ENCODE measurements at places on chromosomes 16 and 17. TPM values are rescaled to one million over a fixed set of nuclear protein-coding genes. Genes with fewer than 3 reads are reported as not detected.

Gene KCNJ18
- total RNA-seq, result not detected

- no peaks in the 10 kb centered on the region for H3K27me3 ChIP-seq
- DNase-seq, result no peak
- no peak overlapping the region for H3K27ac ChIP-seq
- H3K4me3 ChIP-seq, result no peak overlapping the region
- peaks cover 2% of the 10 kb centered on the region for H3K4me1 ChIP-seq
These were observed 41.3 kb downstream of the GRIN2C start for GRCh38 chr17:74818291-74818938.

GRCh38 chr17:12041312-12041711 lies 20.6 kb downstream of the MAP2K4 start:
- peaks cover 38% of the 10 kb centered on the region for H3K36me3 ChIP-seq
- no peak for DNase-seq
- no peak overlapping the region for H3K27ac ChIP-seq
- H3K4me1 ChIP-seq, result peaks cover 30% of the 10 kb centered on the region
- H3K27me3 ChIP-seq, result no peaks in the 10 kb centered on the region

DNA sequence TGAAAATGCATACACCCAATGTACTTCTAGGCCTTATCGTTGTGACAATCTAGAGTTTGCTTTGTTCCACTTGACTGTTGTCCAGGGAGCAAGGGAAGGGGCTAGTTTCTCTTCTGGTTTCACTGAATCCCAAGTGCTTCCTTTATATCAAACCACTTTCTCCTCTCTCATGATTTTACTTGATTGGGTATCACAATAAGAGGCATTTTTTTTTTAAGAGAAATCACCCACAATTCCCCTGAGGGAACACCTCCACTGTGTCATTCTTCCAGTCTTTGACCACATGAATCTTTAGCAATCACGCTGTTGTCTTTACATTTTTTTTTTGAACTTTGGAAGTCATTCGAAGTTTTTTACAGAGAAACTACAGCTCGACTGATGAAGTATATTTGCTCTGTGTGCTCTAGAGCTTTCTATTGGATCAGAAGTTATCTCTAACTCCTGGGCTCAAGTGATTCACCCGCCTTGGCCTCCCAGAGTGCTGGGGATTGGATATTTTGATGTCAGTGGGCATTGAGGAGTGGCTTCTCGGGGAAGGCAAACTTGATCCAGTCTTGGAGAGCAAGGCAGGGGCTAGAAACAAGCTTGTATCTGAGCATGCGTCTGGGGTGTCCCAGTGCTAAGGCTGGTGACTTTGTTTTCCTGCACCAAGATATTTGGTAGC lies 3.0 kb downstream of the CDH1 start:
- H3K4me1 ChIP-seq, result peaks cover 5% of the 10 kb centered on the region
- no peak for DNase-seq
- H3K27ac ChIP-seq, result no peak overlapping the region
- no peak overlapping the region for H3K4me3 ChIP-seq
- H3K27me3 ChIP-seq, result peaks cover 25% of the 10 kb centered on the region

Data from activated naive CD8-positive, alpha-beta T cell treated with anti-CD3 and anti-CD28 coated beads, Interleukin-2, amount 10 ng/mL, durations not matched to agents 7 days and 5 days (primary cell).